ENCODE measurements at places on chromosomes 11 and 22.

DNA sequence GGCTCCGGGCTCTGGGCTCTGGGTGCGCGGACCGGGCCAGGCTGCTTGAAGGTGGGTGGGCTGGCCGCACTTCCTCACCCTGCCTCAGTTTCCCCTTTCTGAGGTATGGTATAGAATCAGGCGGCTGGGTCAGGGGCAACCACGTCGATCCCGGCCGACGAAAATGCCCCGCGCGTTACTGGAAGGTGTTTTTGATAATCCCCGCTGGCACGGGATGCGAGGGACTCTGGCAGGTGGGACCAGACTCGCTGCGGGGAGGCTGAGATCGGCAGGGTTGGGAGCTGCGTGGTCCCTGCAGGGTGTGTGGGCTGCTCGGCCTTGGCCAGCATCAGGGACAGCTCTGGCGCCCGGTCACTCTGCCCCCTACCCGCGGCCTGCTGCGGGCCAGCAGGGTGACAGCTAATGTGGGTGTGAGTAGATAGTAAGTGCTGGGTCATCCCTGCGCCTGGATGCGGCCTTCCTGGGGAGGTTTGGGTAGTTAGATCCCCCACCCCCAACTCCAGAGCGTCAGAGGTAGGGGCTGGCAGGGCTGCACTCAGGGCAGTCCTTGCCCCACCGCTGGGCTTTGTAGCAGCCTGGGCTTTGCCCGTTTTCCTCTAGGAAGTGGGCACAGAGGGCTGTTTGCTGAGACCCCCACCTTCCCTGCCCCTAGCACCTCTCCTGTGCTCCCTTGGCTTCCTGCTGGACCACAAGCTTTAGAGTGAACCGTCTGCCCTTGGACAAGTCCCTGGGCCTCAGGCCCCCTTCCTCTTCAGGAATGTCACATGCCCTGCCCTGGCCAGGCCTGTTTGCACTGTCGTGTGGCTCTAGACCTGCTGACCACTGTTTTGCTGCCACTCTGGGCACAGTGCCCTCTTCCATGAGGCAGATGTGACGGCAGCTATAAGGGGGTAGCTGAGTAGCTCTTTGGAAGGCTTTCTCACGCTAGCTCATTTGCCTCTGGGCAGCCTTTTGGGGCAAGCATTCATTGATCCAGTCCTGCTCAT lies 579 bp downstream of the TANGO2 start:
- no peak for DNase-seq

DNA sequence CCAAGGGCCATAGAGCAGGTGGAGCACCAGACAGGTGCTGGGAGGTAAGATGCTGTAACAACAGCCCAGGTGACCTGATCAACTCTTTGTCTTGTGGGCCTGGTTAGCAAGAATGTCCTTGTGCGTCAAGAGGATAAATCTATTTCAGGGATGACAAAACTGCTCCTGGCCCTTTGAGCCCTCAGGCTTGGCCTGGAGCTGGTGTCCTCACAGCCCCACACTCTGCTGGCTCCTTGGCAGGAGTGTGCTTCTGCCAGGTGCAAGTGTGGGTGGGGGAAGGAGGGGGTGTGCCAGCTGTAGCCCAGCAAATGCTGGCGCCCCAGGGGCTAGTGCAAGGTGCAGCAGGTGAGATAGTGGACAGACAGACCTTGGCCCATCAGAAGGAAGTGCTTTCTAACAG lies 19.5 kb downstream of the AMPD3 start:
- DNase-seq: no peak

- DNase-seq: no peak
These were observed 335.8 kb upstream of the DDI1 start for GRCh38 chr11:103700622-103701021.

- no peak for DNase-seq
These were observed 1.4 kb downstream of the FBXO3 start for GRCh38 chr11:33772870-33773269.

DNA sequence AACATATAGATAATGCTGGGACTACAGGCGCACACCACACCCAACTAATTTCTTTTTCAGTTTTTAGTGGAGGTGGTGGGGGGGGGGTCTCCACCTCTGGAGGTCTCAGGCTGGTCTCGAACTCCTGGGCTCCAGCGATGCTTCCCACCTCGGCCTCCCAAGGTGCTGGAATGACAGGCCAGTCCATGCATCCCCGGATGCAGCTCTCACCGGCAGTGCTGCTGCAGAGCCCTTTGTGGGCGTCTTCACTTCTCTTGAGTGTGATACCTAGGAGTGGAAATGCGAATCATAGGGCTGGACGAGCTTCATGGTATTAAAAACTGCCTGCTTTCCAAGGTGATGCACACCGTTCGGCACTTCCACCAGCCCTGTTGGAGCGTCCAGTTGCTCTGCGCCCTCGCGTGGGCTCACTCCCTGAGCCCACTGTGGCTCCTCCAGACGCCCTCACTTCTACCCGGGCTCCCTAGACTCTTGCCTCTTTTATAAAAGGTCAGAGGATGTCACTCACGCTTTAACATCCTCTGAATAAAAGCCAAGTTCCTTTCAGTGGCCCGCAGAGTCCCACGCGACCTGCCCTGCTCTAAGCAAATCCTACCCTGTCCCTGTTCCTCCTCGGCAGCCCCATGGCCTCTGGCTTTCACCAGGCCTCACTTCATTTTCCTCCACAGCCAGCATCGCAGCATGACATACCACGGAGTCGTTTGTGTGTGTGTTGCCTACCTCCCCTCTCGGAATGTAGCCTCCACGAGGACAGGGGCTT lies 837 bp upstream of the BID start:
- no peak for DNase-seq

DNA sequence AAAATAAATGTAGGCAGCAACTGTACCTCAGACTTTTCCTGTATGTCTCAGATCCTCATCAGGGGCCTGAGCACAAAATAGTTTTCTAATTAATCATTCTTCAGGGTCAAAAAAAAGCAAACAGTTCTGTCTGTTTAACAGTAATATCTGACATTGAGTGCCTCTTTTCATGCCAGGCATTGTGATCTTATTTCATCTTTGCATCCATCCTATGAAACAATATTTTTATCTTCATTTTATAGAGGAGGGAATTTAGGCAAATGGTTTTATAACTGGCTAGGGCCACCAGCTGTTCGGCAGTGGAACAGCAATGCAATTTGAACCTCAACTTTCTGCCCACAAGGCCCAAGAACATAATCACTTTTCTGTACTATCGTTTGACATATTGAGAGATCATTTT lies 145.6 kb downstream of the WNT7B start:
- no peak for DNase-seq

DNA sequence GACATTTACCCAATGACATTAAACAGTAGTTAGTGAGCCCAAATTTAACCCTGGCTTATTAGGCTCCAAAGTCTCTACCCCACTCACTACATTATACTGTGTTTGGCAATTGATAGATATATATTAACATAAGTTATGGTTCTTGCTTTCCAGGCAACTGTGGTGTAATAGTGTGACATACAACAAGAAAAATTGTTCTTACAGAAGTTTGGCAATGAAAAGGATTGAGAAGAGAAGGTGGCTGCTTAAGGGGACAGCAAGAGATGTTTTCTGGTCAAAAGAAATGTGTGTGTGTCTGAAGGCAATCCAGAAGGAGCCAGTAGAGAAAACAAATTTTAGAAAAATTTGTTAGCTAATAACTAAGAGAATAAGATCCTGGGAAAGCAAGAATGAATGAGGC lies 132.4 kb downstream of the SWAP70 start:
- no peak for DNase-seq

GRCh38 chr11:1875093-1875850 lies 16.4 kb downstream of the PRR33 start:
- DNase-seq: no peak

DNA sequence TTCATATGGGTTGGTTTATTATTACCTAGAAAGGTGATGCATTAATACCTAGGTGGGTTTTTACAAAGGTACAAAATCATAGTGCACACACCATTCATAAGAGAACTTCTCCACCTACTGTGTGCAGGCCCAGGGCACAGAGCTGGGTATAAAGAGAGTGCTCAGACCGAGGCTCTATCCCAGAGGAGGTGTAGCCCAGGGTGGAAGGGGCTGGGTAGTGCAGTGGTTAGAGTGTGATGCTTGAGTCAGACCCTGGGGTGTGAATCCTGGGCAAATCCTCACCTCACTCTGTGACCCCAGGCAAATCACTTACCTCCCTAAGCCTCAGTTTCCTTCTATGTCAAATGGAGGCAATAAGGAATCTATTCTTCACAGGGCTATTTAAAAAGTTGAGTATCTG lies 32.2 kb downstream of the PARVG start:
- DNase-seq: no peak

Measured in cerebellum (tissue), 4 donors.